ENCODE measurements at places on chromosomes 5 and 9.

GRCh38 chr5:1507457-1507856 lies 16.3 kb downstream of the LPCAT1 start:
- no peak for DNase-seq

DNA sequence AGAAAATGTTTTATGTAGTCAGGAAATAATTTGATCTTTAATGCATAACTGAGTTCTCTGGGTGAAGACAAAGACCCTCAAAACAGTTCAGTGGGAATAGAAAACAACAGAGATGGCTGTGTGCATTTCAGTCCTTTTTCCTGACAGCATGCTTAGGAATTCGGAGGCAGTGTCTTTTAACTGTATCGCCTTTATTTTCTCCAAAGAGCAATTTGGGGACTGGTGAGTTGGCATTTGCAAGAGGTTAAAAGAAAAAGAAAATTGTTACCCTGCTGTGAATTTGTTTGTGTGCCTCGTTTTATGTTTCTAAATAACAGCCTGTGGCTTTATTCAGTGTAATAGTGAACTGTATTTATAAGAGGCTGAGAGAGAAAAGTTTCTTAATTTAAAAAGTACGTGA lies 227.8 kb upstream of the DMAC1 start:
- DNase-seq: no peak

DNA sequence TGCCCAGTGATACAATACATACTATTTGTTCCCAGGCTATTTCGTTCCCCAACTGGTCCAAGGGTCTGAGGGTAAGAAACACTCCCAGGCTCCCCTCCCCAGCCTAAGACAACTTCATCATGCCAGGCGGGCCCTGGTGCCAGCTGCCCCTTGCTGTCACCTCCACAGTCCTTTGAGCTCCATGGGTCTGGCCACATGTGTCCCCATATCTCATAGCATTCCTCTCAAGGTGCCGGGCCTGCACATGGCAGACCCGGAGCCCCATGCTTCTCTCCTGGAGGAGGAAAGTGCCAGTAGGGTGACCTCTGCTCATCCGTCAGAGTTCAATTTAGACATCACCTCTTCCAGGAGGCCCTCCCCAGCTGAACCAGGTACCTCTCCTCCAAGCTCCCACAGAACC lies 120.5 kb downstream of the C5orf15 start:
- no peak for DNase-seq

- DNase-seq: no peak
Observed at GRCh38 chr5:6686501-6686900, 26.7 kb upstream of the TENT4A start.

GRCh38 chr5:162052676-162053075 lies 14.9 kb upstream of the GABRG2 start:
- no peak for DNase-seq

GRCh38 chr9:36897478-36897877 lies 136.6 kb downstream of the PAX5 start:
- DNase-seq: no peak

GRCh38 chr5:43233946-43234345 lies 41.9 kb downstream of the NIM1K start:
- DNase-seq: no peak

DNA sequence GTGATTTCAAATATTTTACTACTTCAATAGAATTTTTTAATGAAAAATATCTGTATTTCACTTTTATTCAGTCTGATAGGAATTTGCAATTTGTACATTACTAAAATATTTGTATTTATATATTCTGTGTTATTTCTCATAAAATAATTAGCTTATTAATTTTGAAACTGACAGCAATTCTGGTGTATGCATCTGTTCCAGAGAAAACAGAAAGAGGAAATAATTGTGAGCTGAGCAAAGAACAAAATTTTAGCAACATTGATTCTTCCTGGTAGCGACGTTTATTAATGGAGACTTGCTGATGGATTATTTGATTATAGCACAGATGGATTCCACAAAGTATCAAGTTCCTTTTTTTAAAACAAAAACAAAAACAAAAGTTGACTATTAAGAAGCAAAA lies 61.0 kb downstream of the ST8SIA4 start:
- DNase-seq: no peak

DNA sequence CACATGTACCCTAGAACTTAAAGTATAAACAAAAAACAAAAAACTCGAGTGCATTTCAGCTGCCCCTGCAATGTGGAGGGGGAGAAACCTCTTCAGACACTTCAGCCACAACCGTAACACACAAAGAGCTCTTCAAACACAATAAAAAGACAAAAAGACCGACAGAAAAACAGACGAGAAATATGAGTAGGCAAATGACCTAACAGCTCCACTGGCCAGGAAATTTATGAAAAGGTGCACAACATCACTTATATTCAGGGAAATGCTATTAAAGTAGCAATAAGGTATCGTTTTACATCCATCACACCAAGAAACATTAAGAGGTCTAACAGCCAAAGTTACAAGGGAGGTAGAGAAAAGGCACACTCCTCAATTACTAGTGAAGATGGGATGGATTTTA lies 6.2 kb downstream of the ZBED3 start:
- no peak for DNase-seq

GRCh38 chr5:10331341-10331796 lies 22.1 kb upstream of the MARCHF6 start:
- no peak for DNase-seq

GRCh38 chr5:152953788-152954483 lies 536.5 kb upstream of the GRIA1 start:
- DNase-seq: no peak

DNA sequence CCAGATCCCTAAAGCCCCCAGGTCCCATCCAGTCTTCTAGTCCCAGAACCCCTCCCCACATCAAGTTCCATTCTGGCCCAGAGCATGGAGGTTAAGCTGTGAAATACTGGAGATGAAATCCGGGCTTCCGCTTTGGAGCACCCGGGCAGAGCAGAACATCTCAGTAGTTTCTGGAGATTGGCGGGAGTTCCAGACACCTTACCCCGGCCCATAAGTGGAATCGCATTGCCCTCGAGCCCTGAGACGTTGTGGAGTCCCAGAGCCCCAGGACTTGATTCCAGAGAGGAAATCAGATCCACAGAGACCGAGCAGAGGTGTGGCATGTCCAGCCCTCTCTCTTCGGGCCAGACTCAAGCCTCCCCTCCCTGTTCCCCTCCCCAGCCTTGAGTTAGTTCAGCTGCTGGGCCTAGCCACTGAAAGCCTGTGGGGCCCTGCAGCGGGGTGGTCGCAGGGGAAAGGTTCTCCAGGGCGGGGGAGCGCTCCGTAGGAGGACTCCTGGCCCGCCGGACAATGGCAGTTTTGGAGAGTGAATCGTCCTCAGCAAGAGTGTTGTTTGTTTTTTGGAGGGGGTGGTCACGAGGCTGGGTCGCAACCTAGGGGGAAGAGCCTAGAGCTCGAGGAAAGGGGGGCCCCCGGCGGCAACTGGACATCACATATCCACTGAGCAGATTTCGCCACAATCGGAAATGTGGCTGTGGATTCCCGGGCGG lies 1.0 kb upstream of the PAX5 start:
- no peak for DNase-seq

DNA sequence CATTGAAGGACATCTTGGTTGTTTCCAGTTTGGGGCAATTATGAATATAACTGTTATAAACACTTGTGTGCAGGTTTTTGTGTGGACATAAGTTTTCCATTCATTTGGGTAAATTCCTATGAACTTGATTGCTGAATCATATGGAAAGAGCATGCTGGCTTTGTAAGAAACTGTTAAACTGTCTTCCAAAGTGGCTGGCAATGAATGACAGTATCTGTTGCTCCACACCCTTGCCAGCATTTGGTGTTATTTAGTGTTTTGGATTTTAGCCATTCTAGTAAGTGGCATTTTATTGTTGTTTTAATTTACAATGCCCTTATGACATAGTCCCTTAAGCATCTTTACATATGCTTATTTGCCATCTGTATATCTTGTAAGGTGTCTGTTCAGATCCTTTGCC lies 29.8 kb upstream of the UGT3A2 start:
- no peak for DNase-seq

DNA sequence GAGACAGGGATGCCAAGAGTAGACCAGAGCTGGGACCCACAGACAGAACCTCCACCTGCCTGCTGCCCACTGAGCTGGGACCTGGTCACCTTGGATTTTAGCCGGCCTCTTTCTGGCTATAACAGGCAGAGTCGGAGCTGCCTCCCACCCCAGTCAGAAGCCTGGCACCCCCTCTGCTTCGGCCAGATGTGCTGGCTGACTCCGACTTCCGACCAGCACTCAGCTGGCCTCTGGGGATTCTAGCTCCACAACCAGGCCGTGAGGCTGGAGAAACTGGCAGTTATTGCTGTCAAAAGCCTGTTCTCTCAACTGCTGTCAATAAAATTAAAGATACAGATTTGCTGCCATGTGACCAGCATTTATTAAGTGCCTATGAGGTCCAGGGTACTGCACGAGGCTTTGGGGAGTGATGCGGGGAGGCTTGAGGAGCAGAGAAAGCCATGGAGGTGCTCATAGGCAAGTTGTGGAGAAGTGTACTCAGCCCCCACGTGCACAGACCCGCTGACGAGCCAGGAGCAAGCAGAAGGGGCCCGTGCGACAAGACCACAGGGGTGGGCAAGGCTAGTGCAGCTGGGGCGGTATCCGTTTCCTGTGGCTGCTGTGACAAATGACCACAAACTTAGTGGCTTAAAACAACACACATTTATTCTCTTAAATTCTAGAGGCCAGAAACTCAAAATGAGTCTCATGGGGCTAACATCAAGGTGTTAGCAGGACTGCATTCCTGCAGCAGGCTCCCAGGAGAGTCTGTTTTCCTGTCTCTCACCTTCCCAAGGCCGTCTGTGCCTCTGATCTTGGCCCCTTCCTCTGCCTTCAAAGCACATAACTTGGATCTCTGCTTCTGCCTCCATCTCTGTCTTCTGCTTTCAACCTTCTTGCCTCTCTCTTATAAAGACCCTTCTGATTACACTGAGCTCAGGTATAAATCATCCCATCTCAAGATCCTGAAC lies 13.1 kb downstream of the GFI1B start:
- no peak for DNase-seq

- no peak for DNase-seq
Observed at GRCh38 chr9:75063556-75064305, 24.2 kb downstream of the NMRK1 start.

- no peak for DNase-seq
Observed at GRCh38 chr5:128466980-128467379, 71.1 kb downstream of the FBN2 start.

DNA sequence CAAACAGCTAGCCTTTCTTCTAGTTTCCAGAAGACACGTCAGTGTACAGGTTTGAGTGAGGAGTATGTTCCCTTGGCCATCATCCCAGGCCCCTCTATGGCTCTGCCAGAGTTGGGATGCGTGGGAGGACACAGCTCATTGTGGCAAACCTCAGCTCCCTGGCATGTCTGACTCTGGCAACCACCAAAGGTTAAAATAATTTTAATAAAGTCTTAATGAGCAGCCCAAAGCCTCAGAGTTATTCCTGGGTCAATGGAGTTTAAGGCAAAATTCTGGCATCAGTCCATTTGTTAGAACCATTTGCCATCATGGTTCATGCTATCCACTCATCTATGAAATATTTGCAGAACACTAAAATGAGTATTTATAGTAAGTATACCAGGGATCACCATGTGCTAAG lies 79.8 kb upstream of the PAPPA start:
- DNase-seq: peak; percentile 32

DNA sequence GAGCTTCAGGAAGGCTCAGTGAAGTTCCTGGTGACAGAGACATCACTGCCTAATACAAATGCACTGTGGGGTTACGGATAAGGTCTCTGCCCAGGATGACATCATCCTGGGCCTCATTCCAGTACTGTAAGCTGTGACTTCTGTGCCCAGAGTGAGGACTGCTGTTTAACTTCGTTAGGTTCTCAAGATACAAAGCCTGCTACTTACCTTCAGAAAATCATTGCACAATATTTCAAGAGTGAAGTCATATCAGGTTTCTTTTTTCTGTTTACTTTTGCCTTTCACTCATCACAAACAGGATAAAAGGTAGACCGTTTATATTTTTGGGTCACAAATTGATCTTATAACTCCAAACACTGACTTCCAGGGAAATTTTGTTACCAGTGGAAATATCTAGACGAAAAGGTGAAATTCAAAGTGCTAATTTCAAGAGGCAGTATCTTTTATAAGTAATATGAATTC lies 241.2 kb downstream of the PIK3R1 start:
- DNase-seq: peak; percentile 82

DNA sequence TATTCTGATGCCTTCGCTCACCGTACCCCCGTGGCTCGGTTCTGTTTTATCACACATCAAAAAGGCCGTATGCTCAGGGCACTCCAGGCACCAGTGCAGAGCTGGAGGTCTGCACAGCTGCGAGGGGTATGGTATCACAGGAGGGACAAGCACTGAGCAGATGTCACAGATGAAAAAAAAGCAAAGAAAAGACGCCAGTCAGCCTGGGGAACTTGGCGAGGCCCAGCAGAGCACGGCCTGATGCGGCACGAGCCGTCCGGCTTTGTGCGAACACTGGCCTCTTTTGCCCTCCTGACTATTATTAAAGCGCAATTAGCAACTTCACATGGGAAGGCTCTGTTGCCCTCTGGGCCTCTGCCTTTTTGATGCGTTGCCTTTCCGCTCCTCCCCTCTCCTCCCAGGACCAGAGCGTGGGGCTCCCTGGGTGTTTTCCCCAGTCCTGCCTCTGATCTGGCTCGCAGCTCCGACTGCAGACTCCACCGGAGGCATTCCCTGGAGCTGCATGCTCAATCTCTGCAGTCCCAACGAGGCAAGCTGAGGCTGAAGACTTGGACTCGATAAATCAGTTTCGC lies 44.4 kb downstream of the AK8 start:
- DNase-seq: no peak

DNA sequence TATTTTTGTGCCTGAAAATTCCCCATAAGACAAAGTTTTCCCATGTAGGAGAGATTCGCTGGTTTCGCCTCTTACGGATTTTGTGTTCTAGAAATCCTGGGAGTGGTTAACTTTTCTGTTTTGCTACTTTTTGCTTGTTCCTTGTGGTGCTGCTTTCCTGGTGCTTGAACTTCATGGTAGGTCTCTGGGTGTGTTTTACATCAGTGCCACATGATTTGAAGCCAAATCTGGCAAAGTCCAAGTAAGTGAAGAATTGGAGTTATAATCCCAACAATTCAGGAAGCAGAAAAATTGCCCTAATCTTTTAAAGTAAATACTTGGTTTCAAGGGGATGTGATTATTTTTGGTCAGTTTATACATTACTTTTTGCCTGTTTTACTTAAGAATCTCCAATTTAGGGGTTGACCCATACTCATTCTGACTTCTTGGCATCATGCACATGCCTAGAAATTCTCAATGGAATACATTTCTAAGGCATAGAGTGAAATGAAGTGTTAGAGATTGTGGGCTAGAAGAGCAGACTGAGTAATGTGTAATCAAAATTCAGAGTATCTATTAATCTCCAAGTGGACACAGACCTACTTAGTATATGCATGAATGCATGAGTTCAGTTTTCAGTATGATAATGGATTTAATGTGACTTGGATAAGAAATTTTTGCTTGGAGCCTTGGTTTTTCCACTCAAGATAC lies 189.7 kb downstream of the CSNK1G3 start:
- no peak for DNase-seq

DNA sequence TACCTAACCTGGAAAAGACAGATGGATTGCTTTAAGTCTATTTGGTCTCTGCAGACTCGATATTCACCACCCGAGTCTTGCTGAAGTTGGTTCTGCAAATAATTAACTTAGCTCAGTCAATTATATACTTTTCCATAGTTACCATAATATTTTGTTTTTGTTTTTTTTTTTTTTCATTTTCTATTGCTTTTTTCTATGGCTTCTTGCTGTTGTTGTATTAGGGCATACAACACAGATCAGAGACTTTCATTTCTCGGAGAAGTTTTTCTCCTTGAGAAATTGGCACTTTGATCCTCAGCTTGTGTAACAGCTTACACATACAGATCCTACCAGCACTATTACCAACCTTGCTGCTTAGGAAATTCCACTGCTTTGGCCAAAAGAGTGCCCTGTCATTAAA lies 88.0 kb downstream of the GPR21 start:
- no peak for DNase-seq
